ENCODE measurements at places on chromosomes 2 and 18. TPM values are rescaled to one million over a fixed set of nuclear protein-coding genes. Genes with fewer than 3 reads are reported as not detected.

The ARHGEF4 gene
- 0.63 TPM for total RNA-seq

The CD302 gene
- 14.4 TPM for total RNA-seq

The NMUR1 gene
- not detected for total RNA-seq

The ADAM23 gene
- total RNA-seq, result 0.77 TPM

The QPCT gene
- 3.9 TPM for total RNA-seq

The NETO1 gene
- not detected for total RNA-seq

The CRYGD gene
- total RNA-seq, result not detected

The OR6B2 gene
- not detected for total RNA-seq

The TBR1 gene
- under 0.01 TPM for total RNA-seq

The CFAP65 gene
- total RNA-seq, result not detected

The ACKR3 gene
- 20.7 TPM for total RNA-seq

The GALNT5 gene
- not detected for total RNA-seq

The RGPD3 gene
- total RNA-seq, result 0.13 TPM

The LIMS4 gene
- total RNA-seq, result 20.8 TPM

The MYCN gene
- 3.2 TPM for total RNA-seq

The NDC80 gene
- 6.8 TPM for total RNA-seq

The ACTG2 gene
- not detected for total RNA-seq

The PLCD4 gene
- 1.4 TPM for total RNA-seq

The CENPA gene
- 17.1 TPM for total RNA-seq

The LOXHD1 gene
- total RNA-seq, result under 0.01 TPM

The NT5DC4 gene
- total RNA-seq, result not detected

The CAPN13 gene
- total RNA-seq, result not detected

The GMCL1 gene
- total RNA-seq, result 6.5 TPM

The FZD7 gene
- under 0.01 TPM for total RNA-seq

The GALNT13 gene
- total RNA-seq, result 0.25 TPM

The MOCOS gene
- total RNA-seq, result 0.13 TPM

The TMEM182 gene
- total RNA-seq, result 1.0 TPM

The CPO gene
- total RNA-seq, result not detected

The TTC39C gene
- 1.2 TPM for total RNA-seq

The EFR3B gene
- 0.39 TPM for total RNA-seq

The WDSUB1 gene
- 7.1 TPM for total RNA-seq

The CD207 gene
- total RNA-seq, result under 0.01 TPM

The MAL gene
- not detected for total RNA-seq
